ENCODE measurements at places on chromosomes 3 and 15.
A peak's percentile ranks its signal among the peaks of the same experiment; 100 is the strongest.

DNA sequence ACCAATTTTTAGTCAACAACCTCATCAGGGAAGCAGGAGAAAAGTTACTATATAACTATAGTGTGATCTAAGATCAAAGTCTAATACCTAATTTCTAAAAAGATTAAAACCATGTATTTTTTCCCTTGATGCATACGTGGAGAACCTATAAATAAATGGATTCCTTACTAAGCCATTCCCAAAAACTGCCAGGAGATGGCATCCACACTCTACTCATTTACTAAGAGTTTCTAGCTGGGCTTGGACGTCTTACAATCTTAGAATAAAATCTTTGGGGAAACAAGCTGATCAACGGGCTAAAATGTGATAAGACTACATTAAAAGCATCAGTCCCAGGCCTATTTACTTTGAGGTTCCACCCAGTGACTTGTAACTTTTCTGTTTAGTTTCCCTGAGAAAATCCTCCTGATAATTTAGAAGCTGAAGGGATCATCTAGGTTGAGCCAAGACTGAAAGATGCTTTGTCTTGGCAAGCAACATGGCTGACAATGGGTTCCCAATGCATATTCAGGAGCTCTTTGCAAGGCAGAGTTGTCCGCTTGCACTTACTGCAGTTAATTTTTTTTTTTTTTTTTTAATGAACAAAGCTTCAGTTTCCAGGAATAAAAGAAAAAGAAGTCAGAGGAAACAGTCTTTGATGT lies 85.5 kb upstream of the FGF12 start:
- DNase-seq, result peak; percentile 56

DNA sequence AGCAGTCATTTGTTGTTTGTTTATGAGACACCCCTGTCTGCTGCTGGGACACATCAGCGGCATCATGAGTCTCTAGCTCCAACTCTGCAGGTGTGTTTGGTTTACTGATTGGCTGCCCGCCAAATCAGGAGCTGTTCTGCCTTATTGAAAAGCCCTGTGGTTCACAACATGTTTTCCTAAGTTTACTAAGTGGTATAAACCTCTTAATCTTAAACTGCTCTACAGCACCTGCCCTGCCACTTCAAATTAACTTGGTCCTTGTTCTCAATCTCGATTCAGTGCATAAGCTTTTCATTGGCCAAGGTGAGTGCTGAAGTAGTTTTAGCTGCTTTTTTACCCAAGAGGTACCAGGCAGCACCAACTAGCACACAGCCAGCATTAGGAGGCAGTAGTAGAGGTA lies 77.8 kb upstream of the WDR72 start:
- DNase-seq, result no peak

GRCh38 chr3:83002869-83003445 lies 1241.5 kb upstream of the GBE1 start:
- no peak for DNase-seq

DNA sequence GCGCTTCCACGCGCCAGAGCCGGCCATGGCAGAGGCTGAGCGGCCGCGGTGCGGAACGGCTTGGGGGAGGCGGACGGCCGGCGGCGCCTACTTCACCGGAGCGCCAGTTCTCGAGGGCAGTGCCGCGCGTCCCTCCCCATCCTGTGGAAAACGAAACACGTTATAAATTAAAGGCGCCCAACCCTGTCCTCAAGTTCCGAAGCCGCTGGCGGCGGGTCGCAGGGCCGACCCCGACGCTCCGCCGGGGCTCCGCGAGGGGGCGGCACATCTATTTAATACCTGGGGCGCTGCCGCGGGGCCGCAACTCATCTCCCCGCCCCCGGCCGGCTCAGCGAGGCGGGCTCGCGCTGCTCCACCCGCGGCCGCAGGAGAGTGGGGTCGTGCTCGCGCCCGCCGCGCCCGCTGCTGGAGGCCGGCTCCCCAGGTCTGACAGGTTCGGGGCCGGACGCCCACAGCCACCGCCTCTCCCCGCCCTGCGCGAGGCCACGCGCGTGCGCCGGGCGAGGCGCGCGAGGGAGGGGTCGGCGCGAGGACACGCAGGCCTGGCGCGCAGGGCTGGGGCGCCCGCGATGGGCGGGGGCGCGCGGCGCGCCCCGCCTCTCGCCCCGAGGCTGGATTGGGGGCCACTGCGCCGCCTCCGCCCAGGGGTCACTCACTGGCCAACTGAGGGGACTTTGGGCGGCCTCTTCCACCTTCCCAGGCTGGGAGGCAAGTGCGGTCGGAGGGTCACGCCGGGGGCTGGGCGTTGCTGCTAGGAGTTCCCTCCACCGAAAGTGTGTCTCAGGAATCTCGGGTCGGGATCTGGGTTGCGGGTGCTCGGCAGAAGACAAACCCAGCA lies at the start of gene SLC30A4:
SLC30A4 (minus strand) TSS at position 428 of the 838 bp plus-strand sequence; CDS start at position 27, 401 bp downstream.
- peak; percentile 10 for DNase-seq

DNA sequence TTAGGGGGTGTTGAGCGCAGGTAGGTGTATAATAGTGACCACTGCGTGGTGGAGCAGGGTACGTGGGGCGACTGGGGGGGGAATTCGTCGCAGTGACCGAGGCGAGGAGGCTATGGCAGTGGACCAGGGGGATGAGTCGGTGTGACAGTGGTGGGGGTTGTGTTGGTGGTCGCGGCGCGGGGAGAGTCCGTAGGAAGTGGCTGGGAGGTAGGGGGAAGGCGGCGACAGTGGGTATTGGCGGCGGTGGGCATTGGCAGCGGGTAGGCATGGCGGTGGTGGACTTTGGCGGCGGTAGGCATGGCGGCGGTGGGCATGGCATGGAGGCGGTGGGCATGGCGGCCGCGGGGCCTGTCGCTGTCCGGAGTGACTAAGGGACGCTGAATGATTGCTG lies 739 bp downstream of the SNRPN start:
- no peak for DNase-seq

GRCh38 chr15:48802867-48803266 lies 8.0 kb downstream of the CEP152 start:
- no peak for DNase-seq

DNA sequence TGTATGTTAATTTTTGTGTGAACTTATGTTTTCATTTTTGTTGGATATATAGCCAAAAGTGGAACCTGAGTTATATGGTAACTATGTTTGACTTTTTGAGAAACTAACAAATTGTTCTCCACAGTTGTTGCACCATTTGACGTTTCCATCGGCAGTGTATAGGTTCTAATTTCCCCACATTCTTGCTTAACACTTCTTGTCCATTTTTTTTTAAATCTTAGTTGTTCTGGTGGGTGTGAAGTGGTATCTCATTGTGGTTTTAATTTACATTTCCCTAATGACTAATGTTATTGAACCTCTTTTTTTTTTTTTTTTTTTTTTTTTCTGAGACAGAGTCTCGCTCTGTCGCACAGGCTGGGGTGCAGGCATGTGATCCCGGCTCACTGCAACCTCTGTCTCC lies 8.0 kb downstream of the NISCH start:
- no peak for DNase-seq

DNA sequence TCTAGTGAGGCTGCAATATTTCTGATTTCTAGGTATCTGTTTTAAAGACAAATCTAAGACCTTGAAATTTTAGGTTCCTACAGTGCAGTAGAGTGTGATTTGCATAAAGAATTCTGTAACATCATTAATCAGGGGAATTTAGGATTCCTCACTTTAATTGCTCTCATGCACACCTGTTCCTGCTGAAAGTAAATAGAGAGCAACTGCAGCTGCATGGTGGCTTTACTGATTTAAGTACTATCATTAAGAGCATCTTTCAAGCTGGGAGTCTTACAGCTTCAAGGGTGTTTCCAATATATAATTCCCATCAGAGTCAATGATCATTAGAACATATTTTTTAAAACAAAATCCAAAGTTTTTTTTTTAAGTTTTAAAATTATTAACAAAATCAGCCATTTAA lies 36.0 kb upstream of the C3orf70 start:
- DNase-seq, result no peak
